Fibroblast of skin of left biceps (primary cell): ENCODE measurements at places on chromosomes 16 and 17.

DNA sequence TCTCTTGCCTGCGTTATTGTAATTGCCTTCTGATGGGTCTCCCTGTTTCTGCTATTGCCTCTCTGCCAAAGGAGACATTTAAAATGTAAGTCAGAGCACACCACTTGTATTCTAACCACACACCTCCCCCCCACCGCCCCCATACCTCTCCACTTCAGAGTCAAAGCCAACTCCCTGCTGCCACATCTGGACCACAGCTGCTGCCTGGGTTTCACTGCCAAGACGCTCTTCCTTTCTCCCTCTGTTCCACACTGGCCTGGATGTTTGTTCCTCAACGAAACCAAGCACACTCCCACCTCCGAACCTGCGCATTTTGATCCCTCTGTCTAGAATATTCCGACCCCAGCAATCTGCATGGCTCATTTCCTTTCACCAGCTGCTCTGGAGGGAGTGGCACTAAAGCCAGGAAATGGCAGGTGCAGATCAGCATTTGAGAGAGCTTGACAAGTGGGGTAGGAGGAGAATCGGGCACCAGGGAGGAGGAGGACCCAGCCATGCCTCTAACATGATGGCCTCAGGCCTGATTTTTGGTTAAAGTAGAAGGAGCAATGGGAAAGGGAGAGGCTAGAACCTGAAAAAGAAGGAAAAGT, 92.4 kb upstream of the HS3ST2 start:
- no peak for DNase-seq

- no peak for DNase-seq
Measured at GRCh38 chr16:984736-985636, 3.4 kb downstream of the SOX8 start.

GRCh38 chr16:69892378-69892777, 58.8 kb upstream of the CLEC18A start:
- no peak for DNase-seq

GRCh38 chr16:59212492-59213024, 478.4 kb upstream of the GOT2 start:
- no peak for DNase-seq

DNA sequence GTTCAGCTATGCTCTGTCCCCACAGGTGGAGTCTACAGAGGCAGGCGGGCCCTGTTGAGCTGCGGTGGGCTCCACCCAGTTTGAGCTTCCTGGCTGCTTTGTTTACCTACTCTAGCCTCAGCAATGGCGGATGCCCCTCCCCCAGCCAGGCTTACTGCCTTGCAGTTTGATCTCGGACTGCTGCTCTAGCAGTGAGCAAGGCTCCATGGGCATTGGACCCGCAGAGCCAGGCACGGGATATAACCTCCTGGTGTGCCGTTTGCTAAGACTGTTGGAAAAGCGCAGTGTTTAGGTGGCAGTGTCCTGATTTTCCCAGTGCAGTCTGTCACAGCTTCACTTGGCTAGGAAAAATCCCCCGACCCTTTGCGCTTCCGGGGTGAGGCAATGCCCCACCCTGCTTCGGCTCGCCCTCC, 89.1 kb downstream of the BCAS3 start:
- no peak for DNase-seq

- DNase-seq: no peak
Measured at GRCh38 chr17:3557768-3558583, at the start of gene TRPV3. TSS of gene TRPV3 (minus strand) at chr17:3557812. CDS start at chr17:3554850, 2,962 bp downstream.

- DNase-seq: no peak
Measured at GRCh38 chr17:15900871-15901270, 44.1 kb upstream of the ADORA2B start.

DNA sequence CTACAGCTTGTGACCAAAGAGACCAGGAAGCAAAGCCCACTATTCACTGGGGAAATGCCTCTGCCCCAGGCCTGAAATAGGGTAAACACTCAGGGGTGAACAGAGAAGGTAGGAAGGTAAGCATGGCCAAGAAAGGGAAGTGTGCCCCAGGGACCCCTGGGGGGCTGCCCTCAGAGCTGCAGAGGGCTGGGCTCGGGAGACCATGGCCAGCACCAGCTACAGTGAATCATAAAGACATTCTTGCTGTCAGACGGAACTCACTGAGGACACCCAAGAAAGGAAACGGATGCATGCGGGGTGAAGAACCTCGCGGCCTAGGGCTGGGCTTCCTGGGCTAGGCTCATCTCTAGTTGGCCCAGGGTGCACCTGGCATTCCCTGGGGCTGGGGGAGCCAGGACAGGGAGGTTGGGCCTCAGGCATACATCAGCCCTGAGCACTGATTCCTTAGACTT, 9.6 kb downstream of the HIC1 start:
- DNase-seq: no peak

GRCh38 chr16:23999663-24000062, 163.9 kb downstream of the PRKCB start:
- no peak for DNase-seq

DNA sequence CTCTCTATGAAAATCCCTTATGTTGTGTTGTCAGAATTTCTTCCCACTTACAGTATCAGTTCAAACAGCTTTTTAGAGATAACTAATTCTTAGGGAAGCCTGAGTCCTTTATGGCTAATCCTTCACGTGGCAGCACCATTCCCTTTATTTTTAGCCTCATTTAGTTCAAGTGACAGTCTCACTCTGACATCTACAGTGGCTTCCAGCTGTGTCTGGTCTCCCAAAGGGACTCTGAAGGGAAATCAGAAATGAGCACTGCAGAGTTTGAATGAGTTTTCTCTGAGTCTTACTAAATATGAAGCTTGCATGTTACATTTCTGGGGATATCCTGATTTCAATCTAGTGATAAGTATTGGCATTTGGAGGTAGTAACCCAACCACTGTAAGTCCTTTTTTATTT, 1104.1 kb downstream of the CDH11 start:
- DNase-seq: no peak
